ENCODE measurements at places on chromosomes 16 and 17.

- DNase-seq = peak; percentile 78
These were observed at the start of gene AKTIP for GRCh38 chr16:53502331-53503269. Gene AKTIP (minus strand): TSS chr16:53503209. CDS start chr16:53500259, 2,950 bp downstream.

- DNase-seq = no peak
These were observed 111.7 kb downstream of the SDR42E1 start for GRCh38 chr16:81899601-81900000.

- DNase-seq = no peak
These were observed 57.0 kb downstream of the GRB2 start for GRCh38 chr17:75348386-75349012.

DNA sequence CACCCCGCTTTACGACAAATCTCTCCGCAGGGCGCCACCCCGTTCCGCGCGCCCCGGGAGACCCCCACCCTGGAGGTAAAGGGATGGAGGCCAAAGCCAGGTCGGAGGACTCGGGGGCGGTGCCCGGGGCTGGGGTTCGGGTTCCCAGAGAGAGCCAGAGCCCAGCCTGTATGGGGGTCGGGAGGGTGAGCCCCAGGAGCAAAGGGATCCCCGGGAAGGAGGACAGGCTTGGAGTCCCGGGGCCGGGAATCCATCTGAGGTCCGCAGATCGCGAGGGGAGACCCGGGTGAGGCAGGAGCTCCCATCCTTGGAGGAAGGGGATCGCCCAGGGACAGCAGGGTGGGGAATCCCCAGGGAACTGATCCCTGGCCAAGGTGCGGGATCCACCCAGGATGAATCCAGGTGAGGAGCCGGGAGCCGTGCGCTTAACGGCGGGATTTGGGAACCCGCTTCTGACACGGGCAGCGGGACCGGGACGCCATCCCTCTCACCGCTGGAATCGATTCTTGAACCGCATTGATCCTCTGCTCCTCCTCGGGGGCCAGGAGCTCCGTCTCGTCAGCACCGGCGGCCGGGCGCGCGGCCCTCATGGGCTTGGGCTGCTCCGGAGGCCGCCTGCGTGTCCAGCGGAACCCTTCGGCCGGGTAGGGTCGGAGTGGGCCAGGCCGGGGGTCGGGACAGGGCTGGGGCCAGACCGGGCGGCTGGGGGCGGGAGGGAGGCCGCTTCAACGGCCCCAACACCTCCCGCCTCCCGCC, at the start of gene MMD:
MMD (minus strand) TSS at position 657 of the 756 bp plus-strand sequence; CDS start at position 517, 140 bp downstream.
- DNase-seq = no peak

DNA sequence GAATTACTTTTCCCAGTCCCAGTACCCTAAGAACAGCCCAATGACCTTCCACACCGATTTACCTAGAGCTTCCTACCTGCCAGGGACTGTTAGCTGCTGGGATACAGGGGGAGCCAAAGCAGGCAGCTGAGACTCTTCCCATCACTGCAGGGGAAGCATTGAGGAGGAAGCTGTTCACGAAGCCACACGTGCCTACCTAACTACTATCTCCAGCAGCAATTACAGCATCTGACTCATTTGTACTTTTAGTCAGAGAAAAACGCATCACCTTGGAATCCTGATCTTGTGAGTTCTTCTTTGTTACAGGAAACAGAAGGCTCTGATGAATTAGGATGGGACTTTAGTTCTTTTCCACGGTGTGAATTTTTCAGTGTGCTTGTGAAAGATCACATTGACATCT, 113.7 kb upstream of the DHX40 start:
- DNase-seq = no peak

- DNase-seq = no peak
These were observed 7.0 kb upstream of the ODF4 start for GRCh38 chr17:8332688-8333087.

DNA sequence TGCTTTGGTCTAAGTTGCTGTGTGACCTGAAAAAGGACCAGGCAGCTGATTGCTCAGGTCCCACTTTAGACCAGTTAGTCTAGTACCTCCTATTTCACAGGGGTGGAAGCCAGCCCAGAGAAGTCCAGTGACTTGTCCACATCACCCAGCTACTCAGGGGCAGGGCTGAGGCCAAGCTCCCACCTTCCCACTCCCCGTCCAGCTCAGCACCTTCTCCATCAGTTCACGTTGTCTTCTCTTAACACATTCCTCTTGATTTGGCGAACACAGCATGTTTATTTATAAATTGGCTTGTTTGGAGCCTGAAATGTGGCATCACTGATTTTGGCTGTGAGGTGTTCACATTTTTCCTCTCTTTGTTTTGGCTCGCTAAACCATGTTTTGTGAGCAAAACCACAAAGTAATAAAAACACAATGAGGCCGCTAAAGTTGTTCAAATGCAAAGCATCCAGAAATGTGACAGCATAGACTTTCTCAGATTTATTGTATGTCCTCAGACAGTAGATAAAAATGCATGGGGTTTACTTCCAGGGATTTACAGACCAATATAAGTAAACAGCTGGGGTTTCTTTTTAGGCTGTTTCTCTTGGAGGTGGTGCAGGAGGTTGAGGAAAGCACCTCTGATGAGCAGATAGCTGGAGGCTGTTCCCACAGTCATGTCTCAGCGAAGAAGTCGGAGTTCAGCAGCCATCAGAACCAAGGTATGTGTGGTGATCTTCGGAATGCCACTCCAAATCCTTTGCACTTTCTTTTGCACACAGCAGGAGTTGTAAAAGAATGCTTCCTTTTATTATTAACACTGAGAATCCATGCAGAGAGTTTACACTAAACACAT, 88.4 kb downstream of the PLXDC1 start:
- no peak for DNase-seq

All from hippocampal formation (tissue), 2 donors.